ENCODE measurements at places on chromosomes 1 and 21. TPM values are rescaled to one million over a fixed set of nuclear protein-coding genes. Genes with fewer than 3 reads are reported as not detected.

DNA sequence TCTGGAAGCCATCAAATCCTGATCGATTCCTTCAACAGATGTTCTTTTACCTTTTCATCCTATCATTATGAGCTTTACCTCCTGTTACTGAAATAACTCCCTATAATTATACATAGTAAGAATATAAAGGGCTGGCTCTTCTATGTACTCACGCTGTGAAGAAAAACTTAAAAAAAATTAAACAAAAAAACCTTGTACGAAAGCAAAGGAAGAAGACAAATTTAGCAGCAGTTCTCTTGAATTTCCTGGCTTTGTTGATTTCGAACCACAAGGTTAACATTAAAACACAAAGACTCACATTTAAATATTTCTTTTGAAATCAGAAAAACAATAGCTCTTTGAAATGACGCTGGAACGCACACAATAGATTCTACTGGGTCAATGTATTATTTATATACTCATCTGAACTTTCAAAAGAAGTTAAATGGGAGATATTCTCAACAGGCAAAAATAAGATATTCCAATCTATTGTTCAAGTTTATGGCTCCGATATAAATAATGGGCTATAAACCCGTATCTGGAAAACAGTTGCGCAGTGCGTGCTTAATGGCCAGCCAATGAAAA lies 13.6 kb upstream of the SPEN start:
- no peak for DNase-seq

DNA sequence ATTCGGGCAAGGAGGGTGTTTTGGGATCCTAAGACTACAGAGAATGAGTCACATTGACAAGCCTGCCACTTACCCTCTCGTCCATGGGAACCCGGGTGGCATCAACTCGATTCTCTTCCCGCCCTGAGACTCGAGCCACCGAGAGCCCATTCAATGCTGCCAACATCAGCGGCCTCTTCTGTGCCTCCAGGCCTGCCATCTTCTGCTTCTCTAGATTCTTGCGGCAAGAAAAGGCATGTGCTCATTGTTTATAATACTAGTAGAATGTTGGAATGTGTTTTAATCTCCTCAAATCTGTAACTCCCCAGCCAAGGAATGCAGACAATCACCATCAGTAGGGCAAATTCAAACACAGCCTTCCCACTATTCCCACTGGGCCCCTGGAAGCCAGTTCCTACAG lies 96.9 kb downstream of the SMYD2 start:
- no peak for DNase-seq

DNA sequence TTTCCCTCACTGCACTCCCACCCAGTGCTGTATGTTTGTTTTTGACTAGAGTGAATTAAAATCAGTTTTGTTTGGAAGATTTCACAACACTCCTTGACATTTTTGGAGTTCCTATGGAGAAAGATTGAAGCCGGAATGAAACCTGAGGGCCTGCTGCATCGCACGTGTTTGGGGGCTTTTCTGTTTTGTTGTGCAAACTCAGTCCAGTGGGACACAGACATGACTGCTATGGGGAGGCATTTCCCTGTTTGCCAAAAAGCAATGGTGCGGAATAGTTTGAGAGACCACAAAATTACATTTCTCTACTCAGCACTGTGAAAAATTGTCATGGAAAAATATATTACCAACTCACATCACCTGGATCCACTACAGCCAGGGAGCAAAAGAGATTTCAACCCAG lies 43.8 kb upstream of the KCNE2 start:
- DNase-seq: no peak

DNA sequence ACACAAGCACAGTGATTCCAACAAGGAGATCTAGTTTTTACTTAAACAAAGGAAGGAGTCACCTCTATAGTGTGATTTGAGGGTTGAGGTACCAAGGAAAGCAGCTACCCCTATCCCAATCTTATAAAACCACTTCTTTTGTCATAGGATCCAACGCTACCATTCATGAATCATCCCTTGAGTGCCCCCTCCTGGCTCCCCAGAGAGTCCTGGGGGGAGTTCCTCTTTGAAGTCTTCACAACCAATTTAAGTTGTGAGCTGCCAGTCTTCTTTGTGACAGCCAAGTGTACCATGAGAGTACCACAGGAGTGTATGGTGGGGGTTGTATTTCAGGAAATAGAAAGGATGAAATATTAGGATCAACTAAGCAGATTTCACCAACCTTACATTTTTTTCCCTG lies 39.1 kb upstream of the NHLH2 start:
- DNase-seq: no peak

DNA sequence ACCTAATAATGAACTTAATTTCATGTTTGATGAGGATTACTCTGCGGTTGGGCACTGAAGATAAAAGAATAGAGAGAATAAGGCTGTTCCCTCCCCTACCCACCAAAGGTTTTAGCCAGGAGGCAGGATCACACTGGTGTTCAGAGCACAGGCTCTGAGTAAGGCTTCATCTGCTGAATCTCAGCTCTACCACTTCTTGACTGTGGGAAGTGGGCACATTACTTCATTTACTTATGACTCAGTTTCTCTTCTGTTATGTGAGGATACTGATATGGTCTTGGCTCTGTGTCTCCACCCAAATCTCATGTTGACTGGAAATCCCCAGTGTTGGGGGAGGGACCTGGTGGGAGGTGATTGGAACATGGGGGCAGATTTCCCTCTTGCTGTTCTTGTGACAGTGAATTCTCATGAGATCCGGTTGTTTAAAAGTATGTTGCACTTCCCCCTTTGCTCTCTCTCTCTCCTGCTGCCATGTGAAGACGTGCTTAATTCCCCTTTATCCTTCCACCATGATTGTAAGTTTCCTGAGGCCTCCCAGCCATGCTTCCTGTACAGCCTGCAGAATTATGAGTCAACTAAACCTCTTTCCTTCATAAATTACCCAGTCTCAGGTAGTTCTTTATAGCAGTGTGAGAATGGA lies 79.7 kb downstream of the SMYD2 start:
- DNase-seq: no peak

GRCh38 chr1:91621907-91622306 lies 121.3 kb downstream of the CDC7 start:
- no peak for DNase-seq

Gene MTARC1
- 19.2 TPM for polyA plus RNA-seq
